ENCODE measurements at places on chromosomes 2 and 18.

DNA sequence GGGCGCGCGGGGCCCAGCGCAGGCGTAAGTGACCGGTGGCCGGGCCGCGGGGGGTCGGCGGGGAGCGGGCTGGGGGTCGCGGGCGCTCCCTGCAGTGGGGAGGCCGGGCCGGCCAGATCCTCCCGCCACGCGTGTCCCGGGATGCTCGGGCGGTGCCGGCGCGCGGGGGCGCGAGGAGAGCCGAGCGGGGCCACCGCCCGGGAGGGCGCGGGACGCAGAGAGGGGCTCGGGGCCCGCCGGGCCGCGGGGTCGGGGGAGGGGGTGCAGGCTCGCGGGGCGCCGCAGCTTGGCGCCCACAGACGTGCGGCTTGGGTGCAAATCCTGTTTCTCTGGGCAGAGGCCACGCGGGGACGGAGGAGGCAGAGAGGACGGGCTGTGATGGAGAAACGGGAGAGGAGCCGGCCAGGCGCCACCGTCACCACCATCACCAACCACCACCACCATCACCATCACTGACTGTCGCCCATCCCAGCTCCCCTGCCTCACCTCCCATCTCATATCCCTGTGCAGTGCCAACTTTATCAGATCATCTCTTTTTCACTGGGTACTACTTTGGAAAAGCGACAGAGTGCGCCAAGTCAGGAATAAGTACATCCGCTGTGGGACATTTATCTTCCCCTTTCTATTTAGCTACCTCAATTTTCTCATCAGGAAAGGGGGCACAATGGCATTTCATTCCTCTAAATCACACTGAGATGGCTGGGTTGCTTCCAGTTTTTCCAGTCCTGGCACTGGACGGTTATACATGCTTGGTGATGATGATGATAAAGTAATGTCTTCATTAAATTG lies 97.2 kb upstream of the GPR45 start:
- no peak for DNase-seq

DNA sequence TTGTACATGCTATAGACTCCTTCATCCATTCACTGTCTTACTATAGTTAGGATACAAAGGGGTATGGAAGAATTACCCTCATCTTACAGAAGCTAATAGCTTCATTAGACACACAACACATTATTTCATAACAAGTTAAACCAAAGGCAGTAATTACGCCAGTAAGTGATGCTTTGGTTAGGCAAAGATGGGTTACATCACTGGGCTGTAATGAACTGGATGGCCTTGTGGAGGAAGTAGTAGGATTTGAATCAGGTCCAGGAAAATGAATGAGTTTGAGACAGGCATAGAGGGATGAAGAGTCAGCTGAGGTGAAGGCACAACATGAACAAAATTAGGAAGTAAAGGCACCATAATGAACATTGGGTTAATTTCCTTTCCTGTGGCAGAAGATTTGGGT lies 80.1 kb downstream of the SOCS6 start:
- DNase-seq: no peak

DNA sequence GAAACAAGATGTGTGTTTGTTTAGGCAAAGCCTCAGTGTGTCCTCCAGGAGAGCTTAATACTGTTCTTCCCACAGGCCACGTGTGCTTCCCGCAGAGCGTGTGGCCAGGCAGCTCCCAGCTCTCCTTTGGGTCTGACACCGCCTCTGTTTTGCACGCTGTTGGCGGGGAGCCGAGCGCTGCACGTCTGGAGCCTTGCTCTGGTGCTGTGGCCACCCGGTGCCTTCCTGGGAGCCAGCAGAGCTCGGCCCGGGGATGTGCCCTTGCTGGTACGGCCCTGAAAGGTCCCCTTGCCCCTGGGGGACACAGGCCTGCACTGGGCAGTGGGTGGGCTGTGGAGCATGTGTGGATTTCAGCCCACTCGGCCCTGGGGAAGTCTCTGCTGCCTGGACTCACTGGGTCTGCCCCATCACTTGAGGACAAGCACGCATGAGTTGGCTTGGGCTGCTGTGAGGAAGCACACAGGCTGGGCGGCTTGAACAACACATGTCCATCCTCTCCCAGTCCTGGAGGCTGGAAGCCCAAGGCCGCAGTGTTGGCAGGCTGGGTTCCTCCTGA lies 160.7 kb upstream of the HDAC4 start:
- no peak for DNase-seq

GRCh38 chr2:236636261-236636660 lies 66.6 kb downstream of the ACKR3 start:
- no peak for DNase-seq

DNA sequence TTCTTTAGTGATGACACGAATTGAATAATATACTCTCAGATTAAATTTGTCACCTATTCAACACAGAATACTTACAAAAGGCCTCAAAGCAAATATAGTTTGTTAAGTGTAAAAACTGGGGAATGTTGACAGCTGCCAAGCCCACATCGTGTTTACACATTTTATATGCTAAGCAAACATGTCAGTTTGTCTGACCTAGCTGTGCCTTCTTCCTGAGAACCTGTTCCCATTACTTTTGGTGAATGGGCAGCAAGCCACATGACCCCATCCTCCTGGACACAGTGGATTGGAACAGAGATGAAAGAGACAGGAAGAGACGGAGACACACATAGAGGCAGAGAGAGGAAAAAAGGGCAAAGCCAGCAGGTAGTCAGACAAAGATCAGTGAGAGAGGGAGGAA lies 22.9 kb upstream of the CUL3 start:
- DNase-seq: no peak

DNA sequence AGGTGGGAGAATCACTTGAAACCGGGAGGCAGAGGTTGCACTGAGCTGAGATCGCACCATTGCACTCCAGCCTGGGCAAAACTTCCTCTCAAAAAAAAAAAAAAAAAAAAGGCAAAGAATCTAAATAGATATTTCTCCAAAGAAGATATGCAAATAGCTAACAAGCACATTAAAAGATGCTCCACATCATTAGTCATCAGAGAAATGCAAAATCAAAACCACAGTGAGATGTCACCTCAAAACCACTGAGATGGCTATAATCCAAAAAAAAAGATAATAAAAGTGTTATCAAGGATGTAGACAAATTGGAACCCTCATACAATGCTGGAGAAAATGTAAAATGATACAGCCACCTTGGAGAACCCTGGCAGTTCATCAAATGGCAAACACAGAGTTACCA lies 8.4 kb downstream of the ST8SIA5 start:
- no peak for DNase-seq

DNA sequence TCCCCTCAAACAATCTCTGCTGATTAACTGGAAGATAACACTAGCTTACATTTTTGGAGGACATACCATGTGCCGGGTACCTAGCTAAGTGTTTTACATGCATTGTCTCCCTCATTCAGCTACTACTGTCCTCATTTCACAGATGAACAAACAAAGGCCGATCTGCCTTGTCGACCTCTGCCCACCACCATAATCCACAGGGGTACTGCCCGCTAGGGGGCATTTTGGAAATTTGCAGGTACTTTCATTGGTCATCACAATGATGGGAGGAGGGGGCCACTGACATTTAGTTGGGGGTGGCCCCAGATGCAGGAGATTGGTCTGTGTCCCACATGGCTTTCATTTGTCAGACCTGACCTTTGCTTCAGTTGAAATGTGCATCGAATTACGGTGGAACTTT lies 3.9 kb upstream of the TMEM163 start:
- DNase-seq: no peak

DNA sequence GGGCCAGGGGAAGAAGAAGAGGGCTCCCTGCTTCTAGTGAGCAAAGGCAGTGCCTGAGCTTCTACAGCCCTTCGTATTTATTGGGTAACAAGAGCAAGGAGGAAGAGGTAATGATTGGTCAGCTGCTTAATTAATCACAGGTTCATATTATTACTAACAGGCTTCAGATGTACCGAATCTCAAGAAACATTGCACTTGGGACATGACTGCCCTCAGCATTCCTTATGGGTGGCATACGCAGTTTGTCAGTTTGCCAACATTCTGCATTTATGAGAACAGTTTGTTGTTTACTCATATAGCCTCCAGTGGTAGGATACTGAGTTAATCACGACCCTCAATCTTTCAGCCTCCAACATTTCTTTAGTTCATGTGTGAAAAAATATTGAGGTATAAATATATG lies 84.5 kb downstream of the HIBCH start:
- DNase-seq: no peak

GRCh38 chr2:215548714-215549113 lies 112.8 kb upstream of the FN1 start:
- DNase-seq: no peak

DNA sequence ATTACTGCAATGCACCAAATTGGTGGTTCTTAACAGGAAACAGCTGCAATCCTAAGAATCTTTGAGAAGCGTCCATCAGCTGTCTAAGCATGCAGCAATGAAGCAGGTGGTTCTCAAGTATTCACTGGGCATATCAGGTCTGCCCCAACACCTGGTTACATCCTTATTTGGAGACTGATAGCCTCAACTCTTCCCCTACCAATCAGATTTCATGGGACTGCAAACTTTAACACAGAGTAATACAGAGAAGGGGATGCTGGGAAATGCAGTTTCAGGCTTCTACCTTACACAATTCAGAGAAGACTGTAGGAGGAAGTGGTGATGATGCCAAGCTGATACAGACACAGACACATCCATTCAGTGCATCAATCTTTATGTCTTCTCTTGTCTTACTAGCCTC lies 240.5 kb downstream of the BCL2 start:
- no peak for DNase-seq

DNA sequence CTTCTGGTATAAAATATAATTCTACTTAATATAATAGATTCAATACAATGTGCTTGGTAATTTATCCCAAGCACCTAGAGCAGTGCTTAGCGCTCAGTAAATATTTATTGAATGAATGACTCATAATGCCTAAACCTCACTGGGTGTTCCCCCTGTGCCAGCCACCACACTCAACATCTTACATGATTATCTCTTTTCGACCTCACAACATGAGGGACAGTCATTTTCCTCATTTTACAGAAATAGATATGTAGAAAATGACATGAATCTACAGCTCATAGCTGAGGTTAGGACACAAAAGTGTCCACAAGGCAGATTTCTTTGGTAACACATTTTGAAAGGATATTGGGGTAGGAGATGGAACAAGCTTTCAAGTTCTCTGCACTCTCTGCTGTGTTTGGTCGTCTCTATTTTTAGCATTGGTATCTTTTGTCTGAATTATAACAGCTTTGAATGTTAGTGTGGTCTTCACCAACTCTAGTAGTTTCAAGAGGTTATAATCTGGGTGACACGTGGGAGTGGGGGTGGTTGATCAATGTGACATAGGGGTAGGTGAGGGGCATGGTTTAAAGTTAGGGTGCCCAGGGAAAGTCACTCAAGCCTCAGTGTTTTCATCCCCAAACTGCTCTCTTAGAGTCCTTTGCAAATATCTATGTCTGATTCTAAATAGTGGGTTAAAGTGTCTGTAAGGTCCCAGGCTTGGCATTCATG lies 9.8 kb downstream of the MYOM1 start:
- no peak for DNase-seq

GRCh38 chr18:49619801-49620200 lies 57.9 kb downstream of the LIPG start:
- DNase-seq: no peak

- no peak for DNase-seq
Observed at GRCh38 chr2:207311316-207312005, 145.7 kb upstream of the KLF7 start.

DNA sequence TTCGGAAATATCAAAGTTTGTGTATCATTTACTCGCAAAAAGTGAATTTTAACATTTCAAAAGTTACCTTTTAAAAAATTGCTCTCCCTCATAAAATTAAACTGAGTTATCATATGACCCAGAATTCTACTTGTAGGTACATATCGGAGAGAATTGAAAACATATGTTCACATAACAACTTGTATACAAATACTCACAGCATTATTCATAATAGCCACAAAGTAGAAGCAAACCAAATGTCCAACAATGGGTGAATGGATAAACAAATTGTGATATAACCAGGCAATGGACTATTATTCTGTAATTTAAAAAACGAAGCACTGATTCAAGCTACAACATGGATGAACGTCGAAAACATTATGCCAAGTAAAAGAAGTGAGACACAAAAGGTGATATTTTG lies 412.0 kb upstream of the TCF4 start:
- no peak for DNase-seq

- DNase-seq: no peak
Observed at GRCh38 chr2:205170399-205170798, 511.9 kb upstream of the NRP2 start.

DNA sequence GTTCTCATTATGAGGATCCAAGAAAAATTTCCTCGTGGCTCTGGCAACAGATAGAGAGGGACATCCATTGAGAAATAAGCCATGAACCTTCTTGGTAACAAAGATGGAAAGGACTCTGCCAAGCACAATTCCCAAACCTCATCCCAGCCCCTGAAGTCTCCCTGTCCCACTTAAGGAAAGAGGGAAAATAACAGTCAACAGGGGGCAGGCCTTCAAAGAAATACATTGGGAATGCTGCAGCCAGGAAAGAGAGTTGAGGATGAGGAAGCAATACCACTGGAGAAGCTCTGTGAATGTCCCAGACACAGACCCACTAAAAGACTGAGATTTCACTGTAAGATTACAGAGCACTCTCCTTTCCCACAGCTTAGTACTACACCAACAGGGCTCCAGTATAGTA lies 93.2 kb downstream of the CD226 start:
- DNase-seq: no peak

DNA sequence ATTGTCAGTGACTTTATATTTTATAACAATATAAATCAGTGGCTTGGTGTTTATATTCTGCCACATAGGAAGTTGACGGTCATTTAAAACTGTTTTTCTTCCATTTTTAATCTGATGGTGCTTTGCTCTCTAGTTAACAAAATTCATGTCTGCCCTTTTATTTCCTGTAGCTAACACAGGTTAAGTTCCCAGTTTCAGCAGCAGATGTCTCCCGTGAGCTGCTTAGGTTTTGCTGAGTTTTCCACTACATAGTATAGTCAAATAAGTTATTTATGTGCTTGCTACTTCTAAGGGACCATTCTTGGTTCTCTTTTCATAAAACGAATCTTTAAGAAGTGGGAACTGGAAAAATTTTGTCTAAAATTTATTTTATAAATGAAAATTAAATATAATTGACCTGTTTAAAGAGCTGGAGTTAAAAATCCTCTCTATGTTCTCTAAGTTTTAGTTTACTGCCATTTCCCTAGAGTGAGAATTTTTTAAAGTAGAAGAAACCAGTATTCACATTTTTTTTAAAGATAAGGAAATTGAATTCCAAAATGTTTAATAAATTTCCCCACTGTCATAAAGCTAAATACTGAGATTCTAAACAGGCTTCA lies 20.6 kb downstream of the HTR2B start:
- DNase-seq: peak; percentile 50

GRCh38 chr2:162591403-162592083 lies 247.0 kb downstream of the KCNH7 start:
- DNase-seq: no peak

- DNase-seq: no peak
Observed at GRCh38 chr2:20227894-20228505, 3.1 kb upstream of the SDC1 start.

Measured in T-cell (primary cell).